ENCODE measurements at places on chromosomes 5 and 9.

- no peak for DNase-seq
Observed at GRCh38 chr5:94181895-94182294, 436.5 kb downstream of the KIAA0825 start.

GRCh38 chr9:74985041-74985440, 32.3 kb upstream of the C9orf40 start:
- DNase-seq: no peak

DNA sequence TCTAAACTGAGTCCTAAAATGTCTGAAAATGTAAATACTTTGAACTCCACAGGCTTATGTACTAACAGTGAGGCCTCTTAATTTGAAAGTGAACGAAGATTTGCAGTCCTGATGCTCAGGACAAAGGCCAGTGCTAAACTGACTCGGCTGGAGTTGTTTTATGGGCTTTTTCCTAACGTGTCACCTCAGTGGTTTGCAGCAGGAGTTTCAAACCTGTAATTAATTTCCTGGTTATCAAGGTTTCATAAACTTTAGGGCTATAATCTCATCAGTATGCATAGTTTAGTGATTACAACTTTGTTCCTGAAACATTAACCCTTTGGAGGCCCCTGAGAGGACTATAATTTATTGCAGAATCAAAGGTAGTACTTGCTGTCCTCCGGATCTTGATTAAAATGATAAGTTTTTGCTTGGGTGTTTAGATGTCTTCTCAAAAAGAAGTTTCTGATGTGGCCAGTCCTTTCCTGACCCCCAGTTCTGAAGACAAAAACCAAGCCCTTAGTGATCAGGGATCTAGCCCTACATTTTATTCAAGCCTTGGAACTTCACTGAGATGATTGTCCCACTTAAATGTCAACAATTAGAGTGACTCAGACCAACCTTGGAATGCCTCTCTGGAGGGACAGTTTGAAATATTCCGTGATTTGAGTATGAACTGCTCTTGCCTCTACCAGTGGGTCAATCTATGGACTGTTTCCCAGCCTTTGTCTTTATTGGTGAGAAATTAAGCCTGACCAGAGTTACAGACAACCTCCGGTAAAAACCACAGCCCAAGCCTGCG, 11.1 kb upstream of the S100Z start:
- no peak for DNase-seq

DNA sequence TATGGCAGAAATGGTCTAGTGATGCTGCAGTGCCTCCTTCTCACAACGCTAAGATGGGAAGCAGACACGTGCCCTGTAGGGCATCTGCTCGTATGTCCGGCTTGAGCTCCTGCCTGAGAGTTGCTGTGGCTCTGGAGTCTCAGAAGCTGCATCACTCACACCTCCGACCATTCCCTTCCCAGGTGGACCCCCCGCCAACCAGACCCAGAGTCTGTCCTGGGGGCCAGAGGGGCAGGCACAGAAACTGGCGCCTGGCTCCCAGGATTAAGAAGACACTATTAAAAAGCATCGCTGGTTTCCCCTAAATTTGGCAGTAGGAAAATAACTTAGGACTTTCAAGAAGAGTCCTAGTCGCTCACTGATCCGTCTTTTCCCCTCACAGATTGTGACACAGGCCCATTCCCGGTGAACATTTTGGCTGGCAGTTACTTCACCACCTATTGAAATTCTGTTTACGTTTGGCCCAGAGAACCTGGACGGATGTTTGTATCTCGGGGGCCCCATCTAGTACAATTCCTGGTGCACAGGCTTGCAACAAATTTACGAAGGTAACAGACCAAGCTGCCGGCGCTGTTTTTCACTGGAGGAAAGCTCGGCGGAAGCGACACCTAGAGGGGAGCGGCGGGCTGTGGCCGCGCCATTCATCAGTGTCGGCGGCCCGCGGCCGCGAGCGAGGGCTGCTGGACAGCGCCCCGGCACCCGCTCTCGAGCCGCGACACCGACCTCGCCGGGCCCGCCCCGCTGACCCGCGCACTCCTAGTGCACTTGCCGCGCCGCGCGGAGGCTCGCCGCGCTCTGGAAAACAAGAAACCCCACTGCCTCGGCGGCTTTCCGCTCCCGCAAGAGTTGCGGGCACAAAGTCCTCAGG, 1.6 kb downstream of the FSTL4 start:
- DNase-seq: no peak

GRCh38 chr9:74821636-74822035, 66.1 kb downstream of the TRPM6 start:
- no peak for DNase-seq

DNA sequence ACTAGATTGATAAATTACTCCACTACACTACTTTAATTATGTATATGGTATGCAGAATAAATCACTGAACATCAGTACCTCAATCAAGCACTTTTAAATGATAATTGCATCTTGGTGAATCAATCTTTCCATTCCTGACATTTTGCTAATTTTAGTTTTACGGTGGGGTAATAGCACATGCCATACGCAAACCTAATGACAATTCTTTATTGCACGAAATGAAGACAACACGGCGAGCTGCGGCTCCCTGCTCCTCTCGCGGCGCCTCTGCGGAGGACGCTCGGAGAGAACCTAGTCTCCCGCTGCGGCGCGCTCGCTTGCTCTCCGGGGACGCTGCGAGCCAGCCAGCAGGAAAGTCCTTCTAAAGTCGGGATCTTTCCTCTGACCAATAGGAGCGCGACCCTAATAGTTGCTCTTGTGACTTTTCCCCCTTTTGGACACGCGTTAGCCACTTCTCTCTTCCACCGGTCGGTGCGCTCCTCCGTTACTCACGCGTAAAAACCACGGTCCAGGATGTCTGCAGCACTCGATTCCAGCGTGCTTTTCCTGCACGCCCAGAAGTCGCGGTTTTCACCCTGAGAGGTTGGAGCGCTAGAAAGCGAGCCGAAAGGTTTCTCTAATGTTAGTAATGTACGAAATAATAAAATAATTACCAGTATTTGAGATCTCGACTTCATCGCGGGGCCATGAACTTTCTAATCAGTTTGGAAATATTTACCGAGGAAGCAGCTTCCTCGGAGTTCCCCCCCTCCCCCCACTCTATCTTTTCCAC, 1.0 kb upstream of the MEF2C start:
- DNase-seq: no peak

DNA sequence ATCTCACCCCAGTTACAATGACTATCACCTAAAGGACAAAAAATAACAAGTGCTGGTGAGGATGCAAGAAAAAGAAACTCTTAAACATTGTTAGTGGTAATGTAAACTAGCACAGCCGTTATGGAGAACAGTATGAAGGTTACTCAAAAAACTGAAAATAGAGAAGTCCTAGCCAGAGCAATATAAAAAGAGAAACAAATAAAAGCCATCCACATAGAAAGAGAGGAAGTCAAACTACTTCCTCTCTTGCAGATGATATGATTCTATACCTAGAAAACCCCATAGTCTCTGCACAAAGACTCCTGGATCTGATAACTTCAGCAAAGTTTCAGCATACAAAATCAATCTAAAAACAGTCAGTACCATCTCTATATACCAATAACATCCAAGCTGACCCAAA, 221.5 kb upstream of the FAM174A start:
- DNase-seq: no peak

- no peak for DNase-seq
Observed at GRCh38 chr9:99062549-99062948, 42.4 kb upstream of the TGFBR1 start.

DNA sequence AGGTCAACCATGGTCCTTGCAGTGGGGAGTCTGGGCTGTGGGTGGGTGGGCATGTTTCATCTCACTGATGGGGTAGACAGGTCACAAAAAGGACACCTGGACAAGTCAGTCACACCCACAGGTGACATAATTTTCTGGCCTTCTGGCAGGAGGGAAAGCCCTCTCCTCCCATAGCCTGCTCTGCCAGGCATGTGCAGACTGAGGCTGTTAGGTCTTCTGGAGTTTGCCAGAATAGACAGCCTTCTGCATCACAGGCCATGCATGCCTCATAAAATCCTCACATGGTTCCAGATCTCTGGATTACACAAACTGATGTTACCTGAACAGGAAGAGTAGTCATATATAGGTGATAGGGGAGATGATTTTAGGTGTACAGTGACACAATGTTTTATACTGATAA, 49.1 kb downstream of the ARHGAP26 start:
- no peak for DNase-seq

DNA sequence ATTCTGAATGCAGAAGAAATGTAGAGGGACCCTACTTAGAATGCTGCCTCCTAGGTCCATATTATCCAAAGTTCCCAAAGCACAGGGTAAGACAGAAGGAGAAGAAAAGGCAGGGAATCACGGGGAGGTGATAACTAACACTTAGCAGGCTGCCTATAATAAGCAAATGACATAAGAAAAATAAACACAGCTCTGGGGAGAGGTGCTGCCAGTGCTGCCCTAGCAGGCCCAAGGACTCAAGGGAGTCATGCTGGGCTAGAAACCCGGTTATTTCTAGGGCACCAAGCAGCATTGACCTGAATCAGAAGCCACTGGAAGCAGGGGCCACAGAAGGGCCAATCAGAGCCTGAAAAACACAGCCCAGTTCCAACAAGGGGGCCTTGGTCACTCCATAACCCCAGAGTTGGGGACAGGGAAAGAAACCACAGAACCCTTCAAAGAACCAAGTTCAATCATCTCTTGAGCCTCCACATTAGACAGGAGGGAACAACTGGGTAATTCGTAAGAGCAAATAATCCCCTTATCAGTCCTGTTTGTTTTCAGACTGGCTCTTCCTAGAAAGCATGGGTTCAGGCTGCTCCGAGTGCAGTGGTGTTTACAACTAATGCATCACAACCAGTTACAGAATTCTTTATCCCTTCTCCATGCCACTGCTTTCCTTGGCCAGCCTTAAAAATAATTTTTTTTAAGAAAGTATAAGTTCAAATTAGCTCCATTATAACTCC, 24.0 kb downstream of the NRG2 start:
- DNase-seq: no peak

- no peak for DNase-seq
Observed at GRCh38 chr5:40909264-40909663, at the start of gene C7. Gene C7, plus strand, starts transcription at chr5:40909497. Its CDS starts 114 bp downstream, at chr5:40909611.

GRCh38 chr9:120175031-120175430, 404.9 kb downstream of the CDK5RAP2 start:
- DNase-seq: no peak

DNA sequence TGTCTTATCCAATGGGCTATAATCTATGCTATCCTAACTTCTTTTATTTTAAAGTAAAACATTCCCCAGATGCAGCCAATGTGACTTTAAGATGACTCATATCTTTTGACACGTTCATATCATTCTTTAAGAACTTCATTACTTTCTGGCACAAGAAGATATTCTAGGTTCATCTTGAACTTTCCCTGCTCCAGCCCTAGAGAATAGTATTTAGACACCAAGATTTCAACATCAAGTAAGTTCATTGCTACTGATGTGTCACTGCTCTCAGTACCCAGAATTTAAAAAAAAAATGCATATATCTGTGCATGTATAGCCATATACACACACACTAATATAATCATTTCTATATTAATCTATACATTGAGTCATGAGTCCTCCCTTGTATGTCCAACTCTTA, 175.2 kb downstream of the SAXO1 start:
- no peak for DNase-seq

DNA sequence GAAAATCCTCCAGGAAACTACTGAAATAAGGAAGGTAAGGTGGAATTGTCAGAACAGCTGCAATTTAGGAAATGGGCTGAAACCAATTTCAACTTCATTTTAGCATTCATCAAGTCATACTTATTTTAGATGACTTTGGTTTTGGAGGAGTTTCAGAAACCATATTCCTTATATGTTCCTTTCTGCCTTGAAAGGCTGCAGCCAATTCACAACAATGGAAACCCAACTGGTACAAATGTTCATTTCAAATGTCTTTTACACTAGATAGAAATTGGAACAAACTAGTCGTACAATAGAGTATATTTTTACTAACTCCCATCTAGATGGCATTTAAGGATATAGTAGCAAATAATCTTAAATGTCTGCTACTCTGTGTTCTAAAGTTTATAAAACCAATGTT, 82.6 kb upstream of the ANKH start:
- no peak for DNase-seq

- DNase-seq: no peak
Observed at GRCh38 chr9:16848179-16848578, 22.3 kb downstream of the BNC2 start.

GRCh38 chr5:158819840-158820620, 279.7 kb downstream of the EBF1 start:
- no peak for DNase-seq

DNA sequence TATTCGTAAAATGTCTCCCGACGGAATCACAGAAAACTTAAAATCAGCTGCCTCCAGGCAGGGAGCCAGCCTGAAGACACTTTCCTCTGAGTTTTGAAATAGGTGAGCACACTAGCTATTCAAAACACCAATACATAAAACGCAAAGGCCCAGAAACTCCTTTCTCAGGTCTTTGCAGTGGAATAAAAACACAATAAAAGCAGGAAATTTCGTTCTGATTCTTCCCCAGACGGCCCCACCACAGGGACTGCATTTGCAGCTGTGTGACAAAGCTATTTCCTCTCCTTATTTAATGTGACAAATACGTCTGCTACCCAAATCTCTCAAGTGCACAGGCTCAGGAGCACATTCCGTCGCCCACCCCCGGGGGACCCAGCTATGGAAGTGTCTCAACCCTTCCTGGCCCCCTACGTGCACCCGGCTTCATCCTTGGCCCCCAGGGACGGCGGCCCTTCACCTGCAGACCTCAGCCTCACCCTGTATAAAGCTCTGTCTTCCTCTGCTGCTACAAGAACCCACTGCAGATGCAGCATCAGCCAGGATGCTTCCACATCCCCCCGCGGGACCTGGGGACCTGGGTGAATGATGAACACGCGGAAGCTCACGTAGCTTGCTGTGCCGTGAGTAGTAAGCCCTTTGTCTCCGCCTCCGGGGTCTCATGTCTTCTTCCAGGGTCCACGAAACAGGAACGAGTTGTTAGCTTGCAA, 24.9 kb downstream of the AHRR start:
- no peak for DNase-seq

DNA sequence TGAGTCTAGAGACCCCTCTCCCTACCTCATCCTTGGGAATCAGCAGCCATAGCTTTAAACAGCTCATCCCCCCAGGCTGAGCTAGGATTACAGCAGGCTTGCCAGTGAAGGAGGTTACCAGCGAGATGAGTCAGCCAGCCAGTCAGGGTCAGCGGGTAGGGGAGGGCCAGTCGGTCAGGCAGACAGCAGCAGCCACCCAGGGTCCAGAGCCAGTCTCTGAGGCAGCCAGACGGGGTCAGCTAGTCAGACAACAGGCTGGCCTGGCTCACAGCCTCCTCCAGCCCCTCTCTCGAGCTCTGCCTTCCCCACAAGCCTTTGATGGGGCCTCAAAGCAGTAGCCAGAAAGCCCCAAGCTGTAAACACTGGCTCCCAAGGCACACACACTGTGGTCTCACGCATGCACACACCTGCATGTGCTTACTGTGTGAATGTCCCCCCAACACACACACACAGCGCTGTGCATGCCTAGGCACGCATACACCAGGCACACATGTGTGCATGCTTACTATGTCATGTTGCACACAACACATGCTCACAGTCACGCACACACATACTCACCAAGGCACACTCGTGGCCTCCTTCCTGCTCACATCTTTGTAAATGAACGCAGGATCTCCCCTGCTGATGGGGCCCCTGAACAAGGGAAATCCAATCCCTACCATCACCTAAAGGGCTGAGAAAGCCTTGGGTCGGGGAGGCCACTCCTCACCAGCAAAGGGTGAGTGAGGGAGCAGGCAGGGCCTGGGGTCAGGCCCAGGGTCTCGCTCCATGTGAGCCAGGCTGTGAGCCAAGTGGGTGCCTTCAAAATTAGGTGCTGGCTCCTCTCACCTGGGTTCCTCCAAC, 28.2 kb upstream of the CPLX2 start:
- DNase-seq: no peak
